ENCODE measurements at places on chromosomes 7 and 10.

- no peak for DNase-seq
Measured at GRCh38 chr10:116109481-116109880, 163.5 kb downstream of the GFRA1 start.

DNA sequence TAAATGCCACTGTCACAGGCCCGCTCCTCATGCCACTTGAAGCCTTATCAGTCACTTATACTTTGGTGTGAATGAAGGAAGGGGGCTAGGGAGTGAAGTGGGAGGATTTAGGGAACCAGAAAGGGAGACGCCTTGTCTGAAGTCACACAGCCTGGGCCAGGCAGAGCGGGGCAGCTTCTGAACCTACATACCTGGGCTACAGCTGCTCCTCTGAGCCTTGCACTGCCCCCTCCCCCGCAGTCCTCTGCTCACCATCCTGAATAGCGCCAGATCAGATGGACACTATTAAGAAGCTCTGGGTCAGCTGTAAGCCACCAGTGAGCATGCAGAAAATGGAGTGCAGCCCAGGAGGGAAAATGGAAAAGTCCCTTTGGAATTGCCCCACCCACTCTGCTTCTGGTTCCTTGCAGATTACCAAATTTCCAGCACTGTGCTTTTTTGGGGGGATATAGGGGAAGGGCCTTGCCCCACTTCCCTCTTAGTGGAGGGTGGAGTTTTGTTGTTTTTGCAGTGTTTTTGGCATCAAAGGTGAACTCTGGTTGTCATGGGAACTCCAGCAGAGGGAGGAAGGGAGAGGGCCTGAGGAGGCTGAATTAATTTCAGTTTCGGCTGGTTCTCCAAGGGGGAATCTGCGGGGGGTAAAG is 35.0 kb upstream of the ADCYAP1R1 start:
- no peak for DNase-seq

DNA sequence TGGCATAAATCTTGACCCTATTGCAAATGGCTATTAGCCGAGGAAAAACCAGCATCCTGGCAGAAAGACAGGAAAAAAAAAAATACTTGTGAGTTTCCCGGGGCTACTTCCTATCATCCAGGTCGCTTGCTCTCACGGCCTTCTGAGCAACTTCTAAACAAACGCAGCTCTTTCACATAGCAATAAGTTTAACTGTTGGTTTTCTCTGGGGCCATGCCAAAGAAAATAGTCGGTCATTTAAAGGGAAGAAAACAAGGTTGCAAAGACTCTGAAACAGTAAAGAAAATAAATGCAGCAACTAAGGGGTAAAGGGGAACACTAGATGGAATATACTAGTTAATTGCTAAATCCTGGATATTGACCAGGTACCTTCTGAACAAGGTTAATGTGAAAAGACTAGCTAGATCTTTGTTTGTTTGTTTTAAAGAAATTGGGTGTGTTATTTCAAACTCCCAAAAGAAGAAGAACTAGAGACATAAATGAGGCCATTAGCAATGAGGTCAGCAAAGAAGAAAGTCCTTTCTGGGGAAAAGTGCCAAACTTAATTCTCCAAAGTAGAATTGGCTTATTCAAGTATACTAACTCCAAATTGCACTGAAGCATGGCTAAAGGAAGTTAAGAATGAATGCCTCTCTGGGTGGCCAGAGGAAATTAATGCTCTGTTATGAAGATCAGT is 54.2 kb downstream of the SLC39A12 start:
- no peak for DNase-seq

GRCh38 chr10:7659560-7659959 is 7.2 kb downstream of the ITIH5 start:
- no peak for DNase-seq

GRCh38 chr10:71893920-71894319 is 42.9 kb upstream of the PSAP start:
- no peak for DNase-seq

Measured in activated naive CD4-positive, alpha-beta T cell treated with Interleukin-2 at 50 U/mL for 16 hours (primary cell).